ENCODE measurements at places on chromosomes 13 and 19. TPM values are rescaled to one million over a fixed set of nuclear protein-coding genes. Genes with fewer than 3 reads are reported as not detected.

Gene SRRM5
- 0.88 TPM for total RNA-seq

Gene CDC42EP5
- total RNA-seq = 3.0 TPM

Gene SKA3
- 5.9 TPM for total RNA-seq

- H3K4me3 ChIP-seq = no peak overlapping the region
- no peaks in the 10 kb centered on the region for H3K4me1 ChIP-seq
- H3K27ac ChIP-seq = no peak overlapping the region
Measured at GRCh38 chr19:30457484-30457883, 85.3 kb downstream of the ZNF536 start.

GRCh38 chr19:2507109-2507508 lies 31.2 kb downstream of the GADD45B start:
- no peaks in the 10 kb centered on the region for H3K27me3 ChIP-seq
- DNase-seq = peak; percentile 79

- peaks cover 6% of the 10 kb centered on the region for H3K36me3 ChIP-seq
- peaks cover 10% of the 10 kb centered on the region for H3K4me1 ChIP-seq
- no peak overlapping the region for H3K4me3 ChIP-seq
- H3K27me3 ChIP-seq = no peaks in the 10 kb centered on the region
Measured at GRCh38 chr13:41562083-41562482, 104.7 kb downstream of the RGCC start.

GRCh38 chr19:31329819-31330218 lies 19.4 kb downstream of the TSHZ3 start:
- H3K27me3 ChIP-seq = no peaks in the 10 kb centered on the region
- no peak overlapping the region for H3K27ac ChIP-seq
- no peak for DNase-seq
- H3K4me1 ChIP-seq = no peaks in the 10 kb centered on the region
- H3K36me3 ChIP-seq = no peaks in the 10 kb centered on the region
- H3K4me3 ChIP-seq = no peak overlapping the region

DNA sequence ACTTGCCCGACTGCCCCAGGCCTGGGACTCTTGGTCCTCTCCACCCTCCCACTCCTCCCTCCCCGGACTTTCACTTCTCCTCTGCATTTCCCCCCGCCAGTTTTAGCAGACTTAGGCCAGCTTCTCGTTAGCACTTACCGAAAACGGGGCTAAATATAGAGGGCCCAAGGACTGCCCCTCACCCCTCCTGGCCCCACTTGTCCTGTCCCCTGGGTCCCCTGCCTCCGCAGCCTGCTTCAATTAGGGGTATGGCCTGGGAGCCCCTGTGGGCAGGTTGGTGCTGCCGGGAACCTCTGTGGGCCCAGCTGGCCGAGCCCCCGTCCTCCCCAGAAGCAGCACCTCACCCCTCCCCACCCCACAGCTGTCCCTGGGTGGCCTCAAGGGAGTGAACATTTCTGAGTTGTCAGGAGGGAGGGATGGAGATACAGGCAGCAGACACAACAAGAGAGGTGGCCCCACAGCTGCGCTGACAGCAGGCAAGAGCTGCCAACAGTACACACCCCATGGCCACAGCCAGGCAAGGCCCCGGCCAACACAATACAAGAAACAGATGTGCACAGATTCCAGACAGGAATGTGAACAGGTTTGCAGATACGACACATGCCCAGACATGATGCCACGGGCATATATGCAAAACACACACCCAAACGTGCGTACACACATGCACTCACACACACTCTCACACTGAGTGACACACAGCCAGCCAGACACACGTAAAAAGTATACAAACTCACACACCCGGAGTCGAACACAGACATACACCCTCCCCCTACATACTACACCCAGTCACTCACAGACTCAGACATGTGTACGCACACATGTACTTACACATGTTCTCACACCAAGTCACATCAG lies 2.6 kb downstream of the POU2F2 start:
- peaks cover 15% of the 10 kb centered on the region for H3K4me1 ChIP-seq
- H3K27me3 ChIP-seq = no peaks in the 10 kb centered on the region
- H3K36me3 ChIP-seq = peaks cover 5% of the 10 kb centered on the region
- H3K4me3 ChIP-seq = no peak overlapping the region
- H3K27ac ChIP-seq = peak overlapping the region; percentile 1
- DNase-seq = peak; percentile 17

GRCh38 chr19:10305139-10305806 lies 4.3 kb downstream of the ZGLP1 start:
- H3K4me1 ChIP-seq = peaks cover 8% of the 10 kb centered on the region
- no peaks in the 10 kb centered on the region for H3K27me3 ChIP-seq
- no peak for DNase-seq
- H3K36me3 ChIP-seq = no peaks in the 10 kb centered on the region
- no peak overlapping the region for H3K27ac ChIP-seq
- H3K4me3 ChIP-seq = no peak overlapping the region

DNA sequence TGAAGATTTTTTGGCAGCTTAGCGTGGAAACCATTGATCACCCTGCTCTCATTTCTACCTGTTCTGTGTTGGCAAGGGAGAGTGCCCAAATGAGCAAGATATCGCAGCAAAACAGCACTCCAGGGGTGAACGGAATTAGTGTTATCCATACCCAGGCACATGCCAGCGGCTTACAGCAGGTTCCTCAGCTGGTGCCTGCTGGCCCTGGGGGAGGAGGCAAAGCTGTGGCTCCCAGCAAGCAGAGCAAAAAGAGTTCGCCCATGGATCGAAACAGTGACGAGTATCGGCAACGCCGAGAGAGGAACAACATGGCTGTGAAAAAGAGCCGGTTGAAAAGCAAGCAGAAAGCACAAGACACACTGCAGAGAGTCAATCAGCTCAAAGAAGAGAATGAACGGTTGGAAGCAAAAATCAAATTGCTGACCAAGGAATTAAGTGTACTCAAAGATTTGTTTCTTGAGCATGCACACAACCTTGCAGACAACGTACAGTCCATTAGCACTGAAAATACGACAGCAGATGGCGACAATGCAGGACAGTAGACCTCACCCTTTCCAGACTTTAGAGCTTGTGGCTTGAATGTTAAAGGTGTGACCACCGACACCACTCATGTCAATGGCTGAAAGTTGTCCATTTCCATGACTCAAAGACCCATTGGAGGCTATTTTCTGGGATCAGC lies 5.8 kb downstream of the CEBPG start:
- peaks cover 56% of the 10 kb centered on the region for H3K36me3 ChIP-seq
- peaks cover 49% of the 10 kb centered on the region for H3K4me1 ChIP-seq
- no peaks in the 10 kb centered on the region for H3K27me3 ChIP-seq
- DNase-seq = no peak
- peak overlapping the region; percentile 23 for H3K27ac ChIP-seq

DNA sequence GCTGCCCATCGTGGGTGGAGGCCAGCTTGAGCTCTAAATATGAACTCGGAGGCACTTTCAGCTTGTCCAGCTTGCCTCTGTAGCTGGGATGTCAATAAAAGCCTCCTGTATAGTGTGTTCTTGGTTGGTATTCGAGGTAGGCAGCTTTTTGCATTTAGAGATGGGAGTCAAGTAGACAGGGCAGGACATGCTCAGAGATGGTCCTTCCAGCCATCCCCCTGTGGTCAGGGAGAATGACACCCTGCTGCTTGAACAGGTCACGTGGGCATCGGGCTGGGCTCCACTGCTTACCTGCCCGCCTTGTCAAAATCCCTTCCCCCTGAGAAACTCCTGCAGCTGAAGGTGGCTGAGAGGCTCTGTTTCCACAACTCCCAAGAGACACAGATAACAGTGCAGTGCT lies 302.5 kb downstream of the ZNF536 start:
- H3K27me3 ChIP-seq = peaks cover 30% of the 10 kb centered on the region
- no peak overlapping the region for H3K4me3 ChIP-seq
- no peak for DNase-seq
- H3K36me3 ChIP-seq = no peaks in the 10 kb centered on the region
- no peaks in the 10 kb centered on the region for H3K4me1 ChIP-seq
- H3K27ac ChIP-seq = no peak overlapping the region

- no peaks in the 10 kb centered on the region for H3K27me3 ChIP-seq
- peaks cover under 1% of the 10 kb centered on the region for H3K36me3 ChIP-seq
- H3K4me3 ChIP-seq = no peak overlapping the region
- no peaks in the 10 kb centered on the region for H3K4me1 ChIP-seq
Measured at GRCh38 chr19:31675193-31675913, 326.1 kb upstream of the TSHZ3 start.

DNA sequence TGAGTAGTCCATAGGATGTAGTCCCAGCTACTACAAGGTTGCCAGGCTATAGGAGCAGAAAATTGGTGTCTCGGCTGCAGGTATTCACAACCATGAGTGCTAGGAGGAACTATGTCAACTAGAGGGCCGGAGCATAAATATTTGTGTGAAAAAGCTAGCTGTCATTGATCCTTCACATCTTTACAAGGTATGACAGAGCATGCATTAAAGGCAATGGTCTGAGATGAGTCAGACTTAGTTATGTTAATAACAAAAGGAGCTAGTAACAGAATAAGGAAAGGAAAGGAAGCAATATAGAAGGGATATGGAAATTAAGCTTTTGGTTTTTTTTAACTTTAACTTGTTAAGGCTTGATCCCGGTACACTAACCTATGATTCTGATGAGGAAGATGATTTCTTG lies 40.9 kb upstream of the PSG9 start:
- no peak overlapping the region for H3K27ac ChIP-seq
- H3K4me3 ChIP-seq = no peak overlapping the region
- H3K36me3 ChIP-seq = no peaks in the 10 kb centered on the region
- no peaks in the 10 kb centered on the region for H3K4me1 ChIP-seq

DNA sequence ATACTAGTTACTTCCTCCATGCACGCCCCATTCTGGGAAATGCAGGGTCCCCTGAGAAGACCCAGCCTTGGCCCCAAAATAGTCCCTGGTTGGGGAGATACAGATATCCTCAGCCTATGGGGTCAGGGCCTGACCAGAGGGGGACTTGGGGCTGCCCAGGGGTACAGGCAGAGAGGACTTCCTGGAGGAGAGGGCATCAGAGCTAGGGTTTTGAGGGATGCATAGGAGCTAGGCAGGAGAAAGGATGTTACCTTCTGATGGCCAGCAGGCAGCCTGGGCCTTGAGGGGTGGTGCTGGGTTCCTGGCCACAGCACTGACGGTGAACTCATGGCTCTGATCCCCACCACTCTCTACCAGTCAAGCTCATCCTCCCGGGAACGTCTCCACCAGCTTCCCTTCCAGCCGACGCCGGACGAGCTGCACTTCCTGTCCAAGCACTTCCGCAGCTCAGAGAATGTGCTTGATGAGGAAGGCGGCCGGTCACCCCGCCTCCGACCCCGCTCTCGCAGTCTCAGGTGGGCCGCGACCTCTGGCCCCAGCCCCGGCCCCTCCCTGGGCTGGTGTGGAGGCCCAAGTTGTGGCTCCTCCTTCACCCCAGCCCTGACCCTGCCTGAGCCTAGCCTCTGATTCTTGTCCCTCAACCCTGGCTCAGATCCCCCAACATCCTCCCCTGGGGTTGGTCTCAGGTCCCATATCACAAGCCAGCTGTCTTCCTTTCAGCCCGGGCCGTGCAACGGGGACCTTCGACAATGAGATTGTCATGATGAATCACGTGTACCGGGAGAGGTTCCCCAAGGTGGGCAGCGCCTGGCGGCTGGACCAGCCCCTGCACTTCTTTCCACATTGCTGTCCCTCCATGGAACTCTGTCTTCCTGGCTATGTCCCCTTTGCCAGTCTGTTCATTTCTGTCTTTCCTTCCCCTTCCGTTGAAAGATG lies 25.6 kb downstream of the MAST3 start:
- H3K27ac ChIP-seq = no peak overlapping the region
- peaks cover 5% of the 10 kb centered on the region for H3K4me1 ChIP-seq
- H3K27me3 ChIP-seq = no peaks in the 10 kb centered on the region
- H3K4me3 ChIP-seq = no peak overlapping the region

DNA sequence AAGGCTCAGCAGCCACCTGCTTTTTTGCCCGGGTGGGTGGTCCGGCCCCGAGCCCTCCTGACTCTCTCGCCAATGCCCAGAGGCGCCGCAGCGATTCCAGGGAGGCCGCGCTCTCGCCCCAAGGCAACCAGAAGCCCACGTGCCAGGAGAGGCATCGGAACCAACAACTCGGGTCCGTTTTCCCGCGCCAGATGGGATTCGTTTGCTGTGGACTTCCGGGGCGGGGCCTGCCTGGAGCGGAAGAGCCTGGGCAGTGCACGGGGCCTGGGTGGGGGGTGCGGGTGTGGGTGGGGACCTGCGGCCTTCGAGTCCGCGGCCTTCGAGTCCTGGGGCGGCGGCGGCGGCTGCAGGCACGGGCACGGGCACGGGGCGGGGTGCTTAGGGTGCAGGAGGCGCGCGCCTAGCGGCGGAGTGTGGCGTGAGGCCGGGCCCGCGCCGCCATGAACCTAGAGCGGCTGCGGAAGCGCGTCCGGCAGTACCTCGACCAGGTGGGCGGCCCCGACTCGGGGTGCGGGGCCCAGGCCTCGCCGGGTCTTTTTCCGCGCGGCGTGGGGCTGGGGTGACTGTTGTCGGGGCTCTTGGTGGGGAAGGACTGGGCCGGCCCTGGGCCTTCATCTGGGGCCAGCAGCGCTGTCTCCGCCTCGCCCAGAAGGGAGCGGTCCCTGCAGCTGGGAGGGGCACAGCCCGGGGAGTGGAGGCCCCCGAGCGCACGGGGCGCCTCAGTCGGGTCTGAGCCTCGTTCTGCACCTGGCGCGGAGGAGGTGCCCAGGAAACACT lies at the start of gene CDC16:
CDC16 (plus strand) TSS at position 253 of the 777 bp plus-strand sequence; CDS start at position 441, 188 bp downstream.
- H3K27ac ChIP-seq = peak within 1 kb of the TSS; percentile 79
- H3K4me1 ChIP-seq = peaks cover 6% of the 10 kb centered on the region
- H3K36me3 ChIP-seq = peaks cover 37% of the 10 kb centered on the region
- peak; percentile 92 for DNase-seq
- H3K27me3 ChIP-seq = no peaks in the 10 kb centered on the region

- H3K27ac ChIP-seq = no peak overlapping the region
- no peak overlapping the region for H3K4me3 ChIP-seq
- H3K27me3 ChIP-seq = no peaks in the 10 kb centered on the region
Measured at GRCh38 chr13:30481241-30481760, 15.6 kb upstream of the HMGB1 start.

DNA sequence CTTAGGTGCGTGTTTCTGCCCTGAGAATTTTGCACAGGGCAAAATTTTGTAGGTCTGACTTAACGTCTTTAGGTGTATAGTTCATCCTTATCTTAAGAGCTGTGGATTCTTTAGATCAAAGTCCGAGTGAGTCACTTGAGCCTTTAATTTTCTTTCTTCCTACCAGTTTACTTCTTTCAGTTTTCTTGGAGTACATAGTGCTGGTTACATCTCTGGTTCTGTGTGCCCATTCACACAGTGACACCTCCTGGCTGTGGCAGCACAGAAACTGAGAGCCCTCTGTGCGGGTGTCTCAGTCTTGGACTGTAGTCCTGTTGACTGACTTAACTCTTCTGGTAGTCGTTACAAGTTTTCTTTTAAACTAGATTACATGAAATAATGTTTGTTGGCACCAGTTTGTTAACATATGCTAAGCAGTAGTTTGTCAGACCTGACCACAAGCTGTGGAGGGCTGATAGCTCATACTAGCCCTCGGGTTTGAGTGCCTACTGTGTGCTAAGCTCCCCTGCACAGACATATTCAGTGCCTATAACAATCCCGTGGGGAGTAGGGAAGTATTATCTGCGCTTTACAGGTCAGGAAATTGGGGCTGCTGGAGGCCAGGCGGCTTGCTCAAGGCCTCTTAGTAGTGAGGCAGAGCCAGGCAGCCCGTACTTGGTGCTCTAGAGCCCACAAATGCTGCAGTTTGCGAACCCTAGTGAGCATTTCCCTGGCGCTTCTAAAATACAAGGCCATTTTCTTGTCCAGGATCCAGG lies 1.6 kb downstream of the GATAD2A start:
- peak; percentile 59 for DNase-seq
- H3K36me3 ChIP-seq = peaks cover 14% of the 10 kb centered on the region
- peaks cover 46% of the 10 kb centered on the region for H3K4me1 ChIP-seq
- H3K4me3 ChIP-seq = peak overlapping the region; percentile 95
- H3K27ac ChIP-seq = peak overlapping the region; percentile 81
- H3K27me3 ChIP-seq = no peaks in the 10 kb centered on the region

- no peak overlapping the region for H3K4me3 ChIP-seq
- no peak overlapping the region for H3K27ac ChIP-seq
- H3K27me3 ChIP-seq = no peaks in the 10 kb centered on the region
- no peak for DNase-seq
Measured at GRCh38 chr13:106443607-106444322, 91.7 kb downstream of the EFNB2 start.
